Jurkat, Clone E6-1 (cell line): ENCODE measurements at places on chromosomes 1 and 21.
A peak's percentile ranks its signal among the peaks of the same experiment; 100 is the strongest.

DNA sequence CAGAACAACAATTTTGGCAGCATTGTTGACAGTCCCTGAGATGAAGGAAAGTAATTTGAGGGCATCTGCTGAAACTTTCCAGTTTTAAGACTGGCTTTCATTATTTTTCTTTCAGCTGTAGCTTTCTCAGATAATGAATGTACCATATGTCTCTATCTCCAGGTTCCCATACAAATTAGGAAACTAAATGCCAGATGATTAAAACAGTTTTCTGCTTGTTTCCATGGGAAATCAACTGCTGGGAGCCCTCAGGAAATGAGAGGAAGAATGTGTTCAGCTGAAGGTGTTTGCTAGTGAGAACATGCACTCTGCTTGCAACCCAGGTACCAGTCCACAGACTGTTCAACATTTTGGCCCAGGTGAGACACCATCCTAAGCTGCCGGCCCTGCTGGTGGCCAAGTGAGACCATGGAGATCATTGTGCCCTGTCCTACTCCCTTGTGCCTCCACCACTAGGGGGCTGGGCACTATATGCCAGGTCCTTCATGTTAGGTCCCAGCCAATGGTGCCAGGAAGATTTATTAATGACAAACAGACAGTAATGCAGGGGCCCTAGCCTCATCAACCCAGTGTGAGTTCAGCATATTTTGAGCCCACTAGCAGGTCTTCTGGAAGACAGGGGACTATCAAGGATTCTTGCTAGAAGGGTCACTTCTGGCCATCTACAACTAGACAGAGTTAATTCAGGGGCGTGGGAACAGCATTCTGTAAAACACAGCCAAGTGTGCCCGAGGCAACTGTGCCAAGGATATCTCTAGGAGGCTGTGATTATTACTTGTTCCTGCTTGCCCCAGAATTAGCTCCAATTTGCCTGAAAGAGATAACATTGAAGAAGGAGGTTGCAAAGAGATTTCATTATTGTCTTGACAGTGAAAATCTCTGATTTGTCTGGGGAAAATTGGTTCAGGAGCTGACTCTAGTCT lies 17.0 kb upstream of the LRRC8C start:
- DNase-seq, result no peak

GRCh38 chr1:81703756-81704463 lies 96.8 kb upstream of the ADGRL2 start:
- no peak for DNase-seq

DNA sequence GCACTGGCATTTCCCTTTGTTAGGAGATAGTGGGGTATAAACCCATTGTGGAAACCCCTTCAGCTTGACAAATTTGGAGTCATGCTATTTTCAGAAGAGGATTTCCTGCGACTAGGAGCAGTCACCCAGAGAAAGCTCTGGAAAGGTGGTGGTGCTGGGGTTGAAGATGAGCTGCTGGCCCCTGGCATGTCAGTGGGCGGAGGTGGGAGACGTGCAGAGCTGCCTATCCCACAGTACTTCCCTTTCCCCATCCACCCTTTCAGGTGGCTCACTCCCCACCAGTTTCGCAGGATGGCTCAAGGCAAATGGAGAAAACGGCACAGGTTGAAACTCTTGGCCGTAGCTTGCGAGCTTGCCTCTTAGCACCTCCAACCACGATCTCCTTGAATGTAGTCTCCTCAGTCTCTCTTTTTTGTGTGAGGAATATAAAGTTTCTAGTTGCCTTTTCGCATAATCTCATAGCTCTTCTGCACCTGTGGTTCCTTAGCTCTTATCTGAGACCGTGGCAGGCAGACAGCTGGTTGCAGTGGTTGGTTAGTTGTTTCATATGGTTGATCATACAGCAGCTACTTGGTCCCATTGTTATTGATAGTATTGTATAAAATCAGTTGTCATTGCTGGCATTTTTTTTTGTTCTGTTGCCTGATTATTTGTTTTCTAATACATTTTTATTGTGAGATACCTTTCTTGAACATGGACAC lies 48.2 kb downstream of the ADARB1 start:
- DNase-seq, result peak; percentile 79

DNA sequence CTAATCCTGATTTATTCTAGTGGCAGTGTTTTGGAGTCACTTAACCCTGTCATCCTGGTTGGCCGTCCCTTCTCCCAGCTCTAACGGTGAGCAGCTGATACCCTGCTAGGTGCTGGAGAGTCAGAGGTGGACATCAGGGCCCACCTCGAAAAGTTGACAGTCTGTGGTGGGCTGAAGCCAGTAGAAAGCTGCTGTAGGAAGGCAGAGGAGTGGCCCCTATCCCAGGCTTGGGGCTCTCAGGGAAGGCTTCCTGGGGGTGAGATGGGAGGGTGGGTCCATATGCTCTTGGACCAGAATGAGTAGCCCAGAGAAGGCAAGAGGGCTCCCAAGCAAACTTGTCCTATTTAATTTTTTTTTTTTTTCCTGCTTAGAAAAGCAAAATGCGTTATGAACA lies 475 bp upstream of the RPL5 start:
- no peak for DNase-seq
